ENCODE measurements at places on chromosomes 7 and 10.

DNA sequence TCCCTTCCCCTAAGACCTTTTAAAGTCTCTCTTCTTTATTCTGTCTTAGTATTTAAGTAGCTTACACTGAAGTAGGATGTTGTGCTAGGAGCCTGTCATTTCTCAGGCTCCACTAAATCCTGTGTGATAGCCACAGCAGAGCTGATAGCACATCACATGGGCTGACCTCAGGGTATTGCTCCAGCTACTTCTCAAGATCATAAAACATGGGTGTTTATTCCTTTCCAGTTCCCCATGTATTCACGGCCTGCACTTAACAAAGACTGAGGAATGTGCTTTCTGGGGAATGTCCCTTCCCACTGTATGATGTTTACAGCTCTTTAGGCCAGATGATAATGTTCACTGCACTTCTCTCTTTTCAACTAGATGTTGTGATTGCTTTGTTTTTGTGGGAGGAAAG lies 1086.8 kb downstream of the KCNMA1 start:
- DNase-seq, result no peak

- no peak for DNase-seq
Measured at GRCh38 chr10:34988397-34989067, 101.6 kb downstream of the CUL2 start.

- no peak for DNase-seq
Measured at GRCh38 chr10:10527861-10528562, 489.7 kb upstream of the CELF2 start.

DNA sequence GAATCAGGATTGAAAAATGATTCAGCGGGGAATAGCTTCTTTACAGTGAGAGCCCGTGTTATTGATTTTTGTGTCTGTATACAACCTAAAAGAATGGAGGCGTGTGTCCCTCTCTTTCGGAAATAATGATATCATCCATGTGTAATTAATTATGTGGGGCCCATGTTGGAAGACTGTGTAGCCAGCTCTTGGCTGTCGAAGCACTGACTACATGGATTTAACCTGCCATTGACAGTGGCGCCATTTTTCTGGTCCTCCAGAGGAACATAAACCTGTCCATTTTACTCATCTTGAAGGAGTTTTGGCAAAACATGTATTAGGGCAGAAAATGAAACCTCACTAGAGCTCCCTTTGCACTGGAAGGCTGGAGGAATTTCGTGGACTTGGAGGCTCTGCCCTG lies 119.6 kb downstream of the ITIH5 start:
- DNase-seq, result no peak

- no peak for DNase-seq
Measured at GRCh38 chr7:781936-782529, 50.2 kb upstream of the SUN1 start.

DNA sequence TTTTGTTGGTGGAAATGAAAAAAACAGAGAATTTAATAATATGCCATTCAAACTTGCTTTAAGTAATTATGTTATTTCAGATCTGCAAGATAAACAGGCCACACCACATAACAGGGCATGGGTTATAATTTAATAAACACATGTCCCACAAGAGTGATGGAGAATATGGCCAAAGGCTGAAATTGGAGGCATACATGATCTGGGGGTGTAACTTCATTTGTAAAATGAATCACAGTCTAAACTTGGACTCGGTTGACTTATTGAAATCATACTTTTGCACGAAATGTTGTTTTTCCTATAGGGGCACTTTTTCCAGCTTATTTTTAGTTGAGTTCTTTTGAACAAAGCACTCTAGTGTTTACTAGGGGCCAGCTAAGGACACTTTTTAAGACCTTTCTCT lies 151.6 kb downstream of the TMEM26 start:
- DNase-seq, result no peak

- no peak for DNase-seq
Measured at GRCh38 chr10:123021517-123021916, 12.7 kb downstream of the ACADSB start.

DNA sequence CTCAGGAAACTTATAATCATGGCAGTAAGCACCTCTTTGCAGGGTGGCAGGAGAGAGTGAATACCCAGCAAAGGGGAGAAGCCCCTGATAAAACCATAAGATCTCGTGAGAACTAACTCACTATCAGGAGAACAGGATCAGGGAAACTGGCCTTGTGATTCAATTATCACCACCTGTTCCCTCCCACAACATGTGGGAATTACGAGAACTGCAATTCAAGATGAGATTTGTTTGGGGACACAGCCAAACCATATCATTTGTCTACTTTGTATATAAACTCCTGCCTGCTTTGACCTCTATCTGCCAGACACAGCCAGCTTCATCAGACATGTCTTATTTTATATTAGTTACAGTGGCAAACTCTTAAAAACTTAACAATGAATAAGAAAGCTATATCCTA lies 50.4 kb downstream of the ARMC3 start:
- DNase-seq, result no peak

DNA sequence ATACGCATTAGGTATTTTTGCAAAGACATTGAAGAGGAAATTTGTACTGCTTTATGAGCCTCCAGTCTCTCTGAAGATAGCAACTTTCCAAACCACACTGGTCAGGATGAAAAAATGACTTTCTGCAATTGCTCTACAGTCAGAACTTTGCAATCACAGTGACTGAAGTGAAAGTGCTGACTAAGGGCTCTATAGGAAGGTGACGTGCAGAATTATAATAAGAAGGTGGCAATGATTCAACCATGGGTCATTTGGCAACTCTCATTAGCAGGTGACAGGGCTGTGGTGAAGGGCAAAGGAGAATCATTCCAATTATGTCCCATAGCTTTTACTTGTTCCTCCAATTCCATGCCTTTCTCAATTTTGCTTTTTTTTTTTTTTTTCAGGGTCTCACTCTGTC lies 311.0 kb downstream of the ANKRD30A start:
- no peak for DNase-seq

All from NK-92 treated with Interleukin-12 subunit alpha and Interleukin-12 subunit beta, amount 100 ng/mL, for 24 hours (cell line).